ENCODE measurements at places on chromosomes 6 and 20. TPM values are rescaled to one million over a fixed set of nuclear protein-coding genes. Genes with fewer than 3 reads are reported as not detected.

DNA sequence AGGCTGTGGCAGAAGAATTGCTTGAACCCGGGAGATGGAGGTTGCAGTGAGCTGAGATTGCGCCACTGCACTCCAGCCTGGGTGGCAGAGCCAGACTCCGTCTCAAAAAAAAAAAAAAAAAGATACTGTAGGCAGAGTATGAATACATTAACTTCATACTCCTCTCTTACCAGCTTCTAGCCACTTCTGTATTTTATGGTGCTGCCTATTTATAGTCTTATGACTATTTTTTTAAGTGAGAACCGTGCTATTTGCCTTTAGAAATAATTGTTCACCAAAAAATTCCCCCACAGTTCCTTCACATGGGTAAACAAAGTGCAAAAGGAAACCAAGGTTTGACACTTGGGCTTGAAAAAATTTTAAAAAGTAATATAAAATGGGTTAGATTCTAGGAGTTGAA, 1.5 kb upstream of the SNRNP48 start:
- DNase-seq, result no peak

DNA sequence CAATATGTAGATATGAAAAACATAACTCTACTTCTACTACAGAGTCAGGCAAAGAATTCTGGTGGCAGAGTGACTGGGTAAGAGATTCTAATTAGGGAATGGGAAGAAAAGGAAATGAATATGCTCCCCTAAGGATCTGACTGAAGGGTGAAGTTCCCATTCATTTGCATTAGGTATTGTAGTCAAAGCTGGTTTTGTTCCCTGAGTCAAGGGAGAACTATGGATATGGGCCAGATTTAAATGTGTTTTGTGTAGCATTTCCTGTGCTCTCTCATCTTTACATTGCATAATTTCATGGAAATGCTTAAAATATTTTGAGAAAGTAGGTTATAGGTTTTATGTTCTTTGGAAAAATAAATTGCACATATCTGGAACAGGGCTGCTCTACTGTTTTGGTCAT, 299.7 kb downstream of the BTBD3 start:
- no peak for DNase-seq

GRCh38 chr6:34239500-34239825, 2.8 kb downstream of the HMGA1 start:
- DNase-seq, result no peak

CD83 gene
- 1.00 TPM for total RNA-seq

GRCh38 chr6:111357705-111358104, 125.3 kb downstream of the REV3L start:
- DNase-seq, result no peak

GRCh38 chr20:48691523-48691922, 136.3 kb downstream of the PREX1 start:
- DNase-seq, result no peak

DNA sequence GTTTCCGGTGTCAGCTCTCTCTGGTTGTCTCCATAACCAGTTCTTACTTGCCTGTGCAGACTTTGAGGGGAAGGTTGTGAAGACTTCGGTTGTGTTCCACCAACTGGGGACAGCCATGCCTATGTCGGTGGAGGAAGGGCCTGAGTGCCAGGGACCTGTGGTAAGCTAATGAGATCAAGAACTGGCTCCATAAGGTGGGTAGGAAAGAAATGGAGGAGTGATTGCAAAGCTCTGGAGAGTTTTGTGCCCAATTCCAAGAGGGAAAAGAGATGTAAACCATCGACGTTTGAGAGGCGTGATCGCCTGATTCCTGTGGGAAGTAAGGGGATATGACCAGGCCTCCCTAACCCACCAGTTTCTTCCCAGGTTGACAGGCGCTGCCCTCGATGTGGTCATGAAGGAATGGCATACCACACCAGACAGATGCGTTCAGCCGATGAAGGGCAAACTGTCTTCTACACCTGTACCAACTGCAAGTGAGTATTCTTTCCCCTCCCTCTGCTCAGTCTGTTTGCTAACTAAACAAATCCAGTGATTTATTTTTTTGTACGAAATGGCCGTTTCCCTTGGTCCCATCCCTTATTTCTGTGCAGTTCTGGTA, 893 bp downstream of the POLR1H start:
- no peak for DNase-seq

DNA sequence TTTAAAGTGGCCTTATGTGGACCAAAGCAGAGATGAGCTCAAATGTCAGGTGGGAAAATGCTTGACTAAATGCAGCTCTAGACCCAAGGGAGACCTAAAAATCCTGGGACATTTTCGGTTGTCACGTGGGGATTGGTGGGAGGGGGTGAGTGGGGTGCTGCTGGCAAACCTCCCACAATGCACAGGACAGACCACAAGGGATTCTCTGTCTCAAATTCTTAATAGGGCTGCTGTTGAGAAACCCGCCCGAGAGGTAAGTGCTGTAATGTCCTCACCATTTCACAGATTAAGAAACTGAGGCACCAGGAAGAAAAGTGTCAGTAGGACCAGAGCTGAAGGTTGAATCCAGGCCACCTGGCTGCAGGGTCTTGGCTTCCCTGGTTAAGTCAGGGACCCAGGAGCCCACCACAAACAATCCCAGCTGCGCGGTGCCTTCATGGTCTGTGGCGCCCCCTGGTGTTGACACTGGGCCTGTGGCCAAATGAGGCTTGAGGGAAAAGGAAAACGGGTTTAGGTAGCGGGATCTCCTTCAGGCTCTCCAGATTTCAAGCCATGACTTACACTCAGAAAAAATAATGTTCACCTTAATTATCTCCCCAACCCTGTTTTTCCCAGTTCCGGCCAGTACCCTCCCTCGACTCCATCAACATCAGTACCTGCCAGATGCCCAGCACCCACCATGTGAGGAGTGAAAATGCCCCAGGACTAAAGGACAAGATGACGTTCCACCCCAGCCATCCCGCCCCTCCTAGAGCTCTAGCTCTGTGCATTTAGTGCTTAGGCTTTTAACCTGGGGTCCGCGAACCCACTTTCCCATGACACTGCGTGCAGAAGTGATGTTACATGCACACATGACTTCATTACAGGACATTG, 7.2 kb downstream of the HLA-G start:
- DNase-seq, result peak; percentile 15

ADGB gene
- not detected for total RNA-seq

DNA sequence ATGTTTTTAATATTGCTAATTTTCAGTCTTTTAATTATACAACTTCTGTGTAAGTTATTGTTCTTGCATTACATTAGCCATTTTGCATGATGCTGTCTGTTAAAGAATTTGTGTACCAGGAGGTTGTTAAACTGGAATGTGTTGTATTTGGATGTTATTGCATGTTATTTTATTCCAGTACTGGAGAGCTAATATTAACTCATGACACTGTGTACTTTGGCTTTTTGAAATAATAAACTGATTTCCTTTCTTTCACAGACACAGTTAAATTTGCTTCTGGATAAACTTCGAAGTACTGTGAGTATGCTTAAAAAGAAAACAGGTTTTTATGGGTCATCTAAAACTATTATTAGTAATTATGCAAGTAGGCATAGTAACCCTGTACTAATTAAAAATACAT, 121.3 kb downstream of the MYO6 start:
- no peak for DNase-seq

RIPPLY2 gene
- total RNA-seq, result not detected

GRCh38 chr6:3627501-3627900, 124.0 kb downstream of the PXDC1 start:
- no peak for DNase-seq

DNA sequence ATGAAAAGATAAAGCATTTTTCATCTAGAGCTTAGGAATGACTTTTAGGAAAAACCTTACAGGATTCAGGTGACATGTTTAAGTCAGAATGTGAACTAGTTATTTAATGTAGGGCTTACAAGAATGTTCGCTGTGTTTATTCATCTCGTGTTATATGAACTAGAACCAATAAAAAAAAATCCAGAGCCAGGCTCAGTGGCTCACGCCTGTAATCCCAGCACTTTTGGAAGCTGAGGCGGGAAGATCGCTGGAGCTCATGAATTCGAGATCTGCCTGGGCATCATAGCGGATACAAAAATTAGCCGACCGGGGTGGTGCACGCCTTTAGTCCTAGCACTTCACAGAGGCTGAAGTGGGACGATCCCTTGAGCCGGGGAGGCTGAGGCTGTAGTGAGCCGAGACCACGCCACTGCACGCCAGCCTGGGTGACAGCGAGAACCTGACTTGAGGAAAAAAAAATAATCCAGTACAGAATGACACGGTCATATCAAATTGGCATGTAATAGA, 46.3 kb downstream of the OR2B2 start:
- peak; percentile 13 for DNase-seq

GRCh38 chr6:33904050-33904746, 100.4 kb upstream of the MLN start:
- no peak for DNase-seq

DNA sequence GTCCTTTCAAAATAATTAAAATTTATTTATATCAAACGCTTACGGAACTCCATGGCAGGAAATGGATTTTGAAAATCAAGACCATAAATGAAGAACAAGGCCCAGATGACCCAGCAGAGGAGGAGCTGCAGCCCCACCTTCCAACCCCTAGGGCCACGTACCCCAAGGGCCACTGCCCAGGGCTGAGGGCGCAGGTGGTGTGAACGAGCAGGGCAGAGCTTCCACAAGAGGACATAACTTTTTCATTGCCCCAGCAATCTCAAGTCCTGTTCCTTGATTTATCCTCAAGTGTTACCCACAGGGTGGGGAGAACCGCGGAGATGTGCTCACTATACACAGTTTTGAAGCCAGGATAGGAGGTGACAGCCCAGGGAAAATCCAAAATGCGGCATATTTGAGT, 42.8 kb downstream of the PSMG4 start:
- no peak for DNase-seq

DNA sequence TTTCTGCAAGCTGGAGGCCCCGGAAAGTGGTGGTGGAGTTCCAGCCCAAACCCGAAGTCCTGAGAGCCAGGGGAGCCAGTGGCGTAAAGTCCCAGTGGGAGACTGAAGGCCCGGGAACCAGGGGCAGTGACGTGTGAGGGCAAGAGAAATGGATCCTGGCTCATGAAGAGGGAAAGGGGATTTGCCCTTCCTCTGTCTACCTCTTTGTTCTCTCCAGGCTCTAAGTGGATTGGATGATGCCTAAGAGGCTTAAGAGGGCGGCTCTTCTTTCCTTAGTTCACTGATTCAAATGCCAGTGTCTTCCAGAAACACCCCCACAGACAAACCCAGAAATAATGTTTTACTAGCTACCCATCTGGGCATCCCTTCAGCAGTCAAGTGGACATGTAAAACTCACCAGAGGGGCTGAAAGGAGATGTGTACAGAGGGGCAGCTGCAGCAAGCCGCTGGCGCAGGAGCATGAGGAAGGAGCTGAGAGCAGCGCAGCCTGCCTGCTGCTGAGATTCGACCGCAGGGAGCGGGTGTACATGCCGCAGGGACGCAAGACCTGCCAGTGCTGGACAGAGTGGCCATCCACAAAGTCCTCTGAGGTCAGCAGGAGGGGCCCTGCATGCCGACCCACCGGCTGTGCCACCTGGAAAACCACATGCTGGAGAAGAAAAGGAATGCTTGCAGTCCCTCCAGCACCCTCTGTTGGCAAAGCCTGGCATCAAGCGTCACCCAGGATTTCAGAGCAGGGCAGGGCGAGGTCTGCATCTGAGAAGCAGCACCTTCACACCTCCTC, 29.5 kb downstream of the CDYL start:
- peak; percentile 35 for DNase-seq

DNA sequence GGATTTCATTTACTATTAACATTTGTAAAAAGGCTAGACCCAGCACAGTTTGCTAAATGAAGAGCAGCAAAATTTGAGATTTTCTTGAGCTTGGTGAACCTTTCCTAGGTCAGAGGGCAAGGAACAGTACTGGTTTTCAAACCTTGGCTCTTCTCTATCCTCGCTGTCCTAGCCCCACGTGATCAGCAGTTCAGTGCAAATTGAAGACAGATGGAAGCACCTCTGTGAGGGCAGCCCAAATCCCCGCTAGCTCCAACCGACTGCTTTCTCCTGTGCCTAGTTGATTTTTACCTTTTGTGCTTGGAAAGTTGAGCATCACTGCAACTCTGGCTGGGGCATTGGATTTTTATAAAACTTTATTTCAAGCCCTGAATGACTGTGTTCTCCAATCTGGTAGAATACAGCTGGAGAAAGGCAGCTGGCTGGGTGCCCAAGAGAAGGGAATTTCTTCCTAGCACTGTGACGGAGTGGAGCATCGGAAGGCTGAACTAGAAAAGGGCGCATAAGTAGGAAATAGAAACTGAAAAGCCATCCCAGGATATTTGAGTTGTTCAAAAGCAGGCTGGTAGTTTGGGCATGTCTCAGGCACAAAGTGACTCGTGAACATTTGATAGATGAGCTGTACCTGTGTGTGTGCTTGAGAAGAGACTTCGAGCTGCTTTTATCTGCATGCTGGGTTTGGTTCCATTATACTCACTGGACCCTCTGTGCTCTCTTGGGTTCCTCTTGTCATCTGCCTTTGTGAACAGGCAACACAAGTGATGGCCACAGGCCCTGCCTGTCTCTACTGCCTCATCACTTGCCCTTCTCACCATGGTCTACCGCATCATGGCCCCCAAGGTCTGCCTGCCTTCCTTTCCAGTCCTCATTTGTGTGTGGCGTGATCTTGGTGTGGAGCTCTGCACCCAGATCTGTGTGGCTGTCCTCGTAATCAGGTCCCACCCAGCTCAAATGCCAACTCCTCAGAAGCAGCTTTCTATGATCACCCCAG, 2.3 kb downstream of the RNF114 start:
- DNase-seq, result peak; percentile 46

DNA sequence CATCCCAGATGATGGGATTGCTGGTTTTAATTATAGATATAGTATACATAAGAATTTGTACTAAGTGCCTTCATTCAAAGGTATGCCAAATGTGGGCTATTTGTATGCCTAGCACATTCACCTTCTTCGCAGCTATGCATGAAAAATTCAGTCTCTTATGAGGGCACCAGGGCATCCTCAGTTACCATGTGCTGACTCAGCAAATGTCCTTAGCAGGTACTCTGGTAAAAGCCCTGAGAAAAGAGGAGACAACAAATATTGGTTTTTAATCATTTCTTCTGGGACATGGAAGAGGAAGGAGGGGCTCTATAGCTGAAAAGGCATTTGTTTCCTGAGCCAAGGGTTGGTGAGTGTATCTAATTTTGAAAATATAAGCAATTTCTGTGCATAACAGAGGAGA, 258.1 kb upstream of the BMP2 start:
- no peak for DNase-seq

GRCh38 chr20:53894707-53895384, 175.5 kb downstream of the BCAS1 start:
- DNase-seq, result no peak

DNA sequence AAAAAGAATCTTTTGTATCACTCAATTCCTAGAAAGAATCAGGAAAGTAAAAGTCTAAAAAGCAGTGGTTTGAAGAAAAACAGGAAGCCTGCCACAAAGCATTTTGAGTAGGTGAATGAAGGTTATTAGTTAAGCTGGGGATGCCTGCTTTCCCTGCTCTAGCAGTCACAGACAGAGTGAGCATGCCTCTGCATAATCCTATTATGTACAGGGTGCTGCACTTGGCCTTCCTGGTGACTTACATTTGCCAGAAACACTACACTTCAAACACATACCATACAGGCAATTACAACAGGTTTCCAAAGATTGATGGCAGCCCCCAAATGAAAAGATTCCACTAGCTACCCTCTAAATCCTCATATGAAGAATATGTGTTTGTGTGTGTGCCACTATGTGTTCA, 130.8 kb downstream of the TPBG start:
- no peak for DNase-seq

TTK gene
- total RNA-seq, result 21.9 TPM

GRCh38 chr6:2630359-2630758, 120.4 kb downstream of the MYLK4 start:
- peak; percentile 89 for DNase-seq

CFB gene
- total RNA-seq, result 0.29 TPM

RSPO3 gene
- total RNA-seq, result not detected

- no peak for DNase-seq
Measured at GRCh38 chr20:45320948-45321595, 13.0 kb upstream of the MATN4 start.

LST1 gene
- not detected for total RNA-seq

SLC35F1 gene
- not detected for total RNA-seq

NR2E1 gene
- total RNA-seq, result not detected
